Bronchial epithelial cell (primary cell): ENCODE measurements at places on chromosomes 1 and 21.
A peak's percentile ranks its signal among the peaks of the same experiment; 100 is the strongest.

DNA sequence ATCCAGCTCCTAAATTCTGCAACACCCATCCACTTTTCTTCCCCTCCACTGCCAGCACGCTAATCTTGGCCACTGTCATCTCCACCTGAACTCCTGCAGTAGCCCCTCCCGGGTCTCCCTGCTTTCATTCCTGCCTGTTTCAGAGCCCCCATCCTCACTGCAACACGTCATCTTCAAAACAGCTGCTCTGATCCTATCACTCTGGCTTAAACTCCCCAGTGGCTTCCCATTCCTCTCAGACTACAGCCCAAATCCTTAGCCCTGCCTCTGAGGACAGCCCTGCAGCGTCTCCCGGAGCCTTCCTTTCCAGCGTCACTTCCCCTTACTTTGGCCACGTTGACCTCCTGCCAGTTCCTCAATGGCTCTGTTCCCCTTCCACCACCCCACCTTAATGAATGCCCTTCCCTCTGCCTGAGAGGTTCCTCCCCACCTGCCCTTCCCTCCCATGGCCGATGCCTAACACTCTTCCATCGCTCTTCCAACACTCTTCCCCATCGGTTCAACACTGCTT is 22.9 kb upstream of the IFNAR2 start:
- DNase-seq, result no peak

DNA sequence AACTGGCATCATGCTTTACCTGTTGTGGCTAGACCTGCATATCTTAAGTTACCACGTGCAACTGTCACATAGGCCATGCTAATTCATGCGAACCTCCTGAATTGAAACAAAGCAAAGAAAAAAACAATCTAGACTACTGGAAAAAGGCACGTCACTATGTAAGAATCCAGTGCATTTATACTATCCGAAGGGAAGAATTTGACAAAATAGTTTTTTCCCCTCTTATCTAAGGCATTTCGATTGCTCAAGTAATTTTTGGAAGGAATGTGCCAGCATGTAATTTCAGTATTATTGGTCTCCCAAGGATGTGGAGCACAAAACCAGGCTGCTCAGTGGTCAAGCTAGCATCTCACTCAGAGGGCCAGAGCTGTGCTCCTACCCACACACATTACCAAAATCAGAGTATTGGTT is 31.5 kb upstream of the C1orf198 start:
- no peak for DNase-seq

GRCh38 chr1:61182480-61182879 is 100.1 kb downstream of the NFIA start:
- no peak for DNase-seq

DNA sequence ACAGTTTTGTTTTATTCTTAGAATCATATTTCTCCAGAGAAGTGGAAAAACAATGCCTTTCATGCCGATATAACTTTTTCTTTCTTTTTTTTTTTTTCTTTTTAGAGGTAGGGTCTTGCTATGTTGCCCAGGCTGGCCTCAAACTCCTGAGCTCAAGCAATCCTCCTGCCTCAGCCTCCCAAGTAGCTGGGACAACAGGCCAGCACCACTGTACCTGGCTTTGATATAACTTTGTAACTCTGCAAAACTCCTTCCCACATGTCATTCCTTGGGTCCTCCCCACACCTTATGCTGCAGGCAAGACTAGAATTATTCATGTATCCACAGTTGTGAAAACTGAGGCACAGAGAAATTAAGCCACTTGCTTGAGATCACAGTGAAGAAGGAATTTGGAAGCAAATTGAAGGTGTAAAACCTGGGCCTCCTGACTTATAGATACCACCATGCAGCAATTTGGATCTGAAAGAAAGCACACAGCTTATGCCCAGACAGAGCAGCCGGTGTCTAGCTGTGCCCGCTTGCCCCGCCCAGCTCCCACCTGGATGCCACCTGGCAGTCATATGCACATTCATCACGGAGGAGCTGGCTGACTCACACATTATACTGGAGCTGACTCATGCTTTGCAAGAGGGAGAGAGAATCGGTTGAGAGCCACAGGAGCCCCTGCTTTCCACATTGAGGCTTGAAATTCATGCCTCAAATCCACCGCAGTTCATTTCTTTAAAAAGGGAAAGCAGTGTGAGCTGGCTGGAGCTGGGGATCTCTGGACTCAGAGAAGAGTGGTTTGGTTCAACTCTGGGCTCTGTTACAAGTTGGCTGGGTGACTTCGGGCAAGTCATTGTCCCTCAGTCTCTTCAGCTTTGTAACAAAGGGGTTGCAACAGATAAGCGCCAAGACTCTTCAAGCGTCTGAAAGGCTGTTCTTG is 8.3 kb upstream of the SLC2A1 start:
- peak; percentile 98 for DNase-seq

- no peak for DNase-seq
Observed at GRCh38 chr1:64396817-64397216, 73.1 kb upstream of the CACHD1 start.

- no peak for DNase-seq
Observed at GRCh38 chr1:175287377-175287776, 94.8 kb upstream of the KIAA0040 start.

DNA sequence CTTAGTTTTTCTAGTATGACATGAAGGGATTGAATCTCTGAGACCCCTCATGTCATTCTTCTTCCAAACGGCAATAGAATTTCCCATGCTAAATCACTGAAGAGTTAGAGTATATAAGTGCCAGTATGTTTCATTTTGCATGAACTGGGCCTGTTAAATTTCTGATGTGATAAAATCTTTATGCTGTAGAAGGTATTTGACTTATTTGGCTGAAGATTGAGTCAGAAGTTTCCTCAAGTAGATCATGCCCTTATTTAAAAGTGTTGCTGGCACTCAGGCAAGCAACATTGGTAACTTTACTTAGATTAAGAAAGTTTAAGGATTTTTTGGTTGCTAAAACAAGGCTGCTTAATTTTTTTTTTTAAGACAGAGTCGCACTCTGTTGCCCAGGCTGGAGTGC is 13.3 kb downstream of the ATF6 start:
- DNase-seq, result no peak

DNA sequence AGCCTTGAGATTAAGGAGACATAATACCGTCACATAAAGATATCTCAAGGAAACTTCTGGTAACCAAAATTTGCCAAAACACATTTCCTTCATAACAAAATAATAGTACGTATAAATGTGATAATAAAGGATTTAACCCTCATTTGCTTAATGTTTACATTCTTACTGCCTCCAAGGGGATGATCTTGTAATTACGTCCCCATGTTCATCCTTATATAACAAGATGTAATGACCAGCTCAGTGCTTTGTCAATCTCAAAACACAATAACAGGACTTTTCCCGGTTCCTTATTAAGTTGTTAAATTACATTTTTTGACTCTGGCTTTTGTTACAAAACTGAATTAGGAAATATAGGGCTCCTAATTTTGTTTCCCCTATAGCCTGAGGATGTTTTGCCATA is 41.3 kb upstream of the UHMK1 start:
- no peak for DNase-seq

DNA sequence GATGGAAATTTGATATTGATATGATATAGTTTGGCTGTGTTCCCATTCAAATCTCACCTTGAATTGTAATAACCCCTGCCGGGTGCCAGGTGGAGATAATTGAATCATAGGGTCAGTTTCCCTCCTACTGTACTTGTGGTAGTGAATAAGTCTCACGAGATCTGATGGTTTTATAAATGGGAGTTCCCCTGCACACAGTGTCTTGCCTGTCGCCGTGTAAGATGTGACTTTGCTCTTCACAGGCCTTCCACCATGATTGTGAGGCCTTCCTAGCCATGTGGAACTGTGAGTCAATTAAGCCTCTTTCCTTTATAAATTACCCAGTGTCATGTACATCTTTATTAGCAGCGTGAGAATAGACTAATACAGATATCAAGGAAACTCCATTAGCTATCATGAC is 74.6 kb downstream of the MAP3K7CL start:
- no peak for DNase-seq

GRCh38 chr1:29641921-29642320 is 405.6 kb downstream of the PTPRU start:
- DNase-seq, result no peak

- peak; percentile 92 for DNase-seq
Observed at GRCh38 chr1:235404190-235404589, 37.0 kb downstream of the TBCE start.

GRCh38 chr1:33384040-33384812 is 46.7 kb downstream of the PHC2 start:
- peak; percentile 81 for DNase-seq
